ENCODE measurements at places on chromosomes 11 and 22.

GRCh38 chr11:10641177-10641911 lies 52.2 kb downstream of the IRAG1 start:
- no peak for DNase-seq

DNA sequence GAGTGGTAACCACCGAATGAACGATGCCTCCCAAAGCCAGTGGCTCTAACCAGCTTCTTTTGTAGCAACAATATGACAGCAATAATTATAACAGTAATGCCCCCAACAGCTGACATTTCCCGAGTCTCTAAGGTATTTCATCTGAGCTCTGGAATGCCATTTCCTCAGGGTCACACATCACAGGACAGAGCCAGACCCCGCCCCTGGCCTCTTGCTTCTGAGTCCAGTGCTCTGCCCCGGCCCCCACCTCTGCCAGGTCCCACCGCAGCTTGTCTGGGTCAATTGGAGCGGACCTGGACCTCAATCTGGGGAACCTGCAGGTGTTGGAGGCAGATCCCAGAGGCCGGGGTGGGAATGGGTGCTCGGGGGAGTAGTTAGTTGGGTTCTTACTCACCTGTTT lies 63.8 kb downstream of the IGLL1 start:
- no peak for DNase-seq

DNA sequence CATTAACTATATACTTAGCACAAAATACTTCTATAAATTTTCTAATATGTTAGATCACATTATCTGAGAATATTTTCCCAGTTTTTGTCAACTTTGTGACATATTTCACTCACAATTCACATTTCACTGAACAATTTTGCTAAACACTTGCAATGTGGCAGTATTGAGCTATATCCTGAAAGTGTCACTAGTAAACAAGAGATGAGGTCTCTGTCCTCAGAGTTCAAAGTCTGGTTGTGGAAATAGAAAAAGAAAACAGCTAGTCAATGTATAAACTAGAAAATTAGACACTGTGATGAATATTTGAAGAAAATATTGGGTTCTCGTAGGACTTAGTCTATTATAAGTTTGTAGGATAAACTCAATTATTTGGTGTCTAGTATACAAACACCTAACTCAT lies 87.4 kb upstream of the CHORDC1 start:
- no peak for DNase-seq

DNA sequence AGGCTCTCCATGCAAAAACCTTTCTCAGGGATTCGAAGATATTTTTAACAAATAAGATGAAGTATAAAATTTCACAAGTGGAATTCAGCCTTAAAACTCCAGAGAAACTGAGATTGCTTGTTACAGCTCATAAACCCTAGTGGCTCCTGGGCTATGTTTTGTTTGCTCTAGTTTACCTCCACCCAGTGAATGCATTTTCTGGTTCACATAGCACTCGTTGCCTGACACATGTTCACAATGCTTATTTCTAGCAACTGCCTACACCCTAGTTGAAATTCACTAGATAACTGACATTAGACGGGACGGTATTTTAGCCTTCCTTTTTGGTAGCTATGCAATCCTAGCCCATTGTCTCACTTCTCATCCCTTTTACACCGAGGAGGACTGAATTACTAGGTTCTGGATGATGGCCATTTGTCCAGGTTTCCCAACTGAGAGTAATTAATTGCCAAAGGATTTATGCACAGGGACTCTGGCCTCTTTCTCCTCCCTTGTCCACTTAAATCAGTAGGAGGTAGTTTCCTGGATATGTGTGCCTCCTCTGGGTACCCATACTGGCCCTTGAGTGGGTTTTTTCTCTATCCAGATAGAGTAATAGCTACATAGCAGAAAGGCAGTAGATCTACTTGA lies 951.6 kb downstream of the DLG2 start:
- no peak for DNase-seq

GRCh38 chr11:130431801-130432200 lies 3.4 kb upstream of the ADAMTS8 start:
- no peak for DNase-seq

- DNase-seq, result peak; percentile 74
These were observed 43.7 kb downstream of the MED15 start for GRCh38 chr22:20550851-20551744.

- no peak for DNase-seq
These were observed 479.4 kb downstream of the JRKL start for GRCh38 chr11:96869207-96869606.

DNA sequence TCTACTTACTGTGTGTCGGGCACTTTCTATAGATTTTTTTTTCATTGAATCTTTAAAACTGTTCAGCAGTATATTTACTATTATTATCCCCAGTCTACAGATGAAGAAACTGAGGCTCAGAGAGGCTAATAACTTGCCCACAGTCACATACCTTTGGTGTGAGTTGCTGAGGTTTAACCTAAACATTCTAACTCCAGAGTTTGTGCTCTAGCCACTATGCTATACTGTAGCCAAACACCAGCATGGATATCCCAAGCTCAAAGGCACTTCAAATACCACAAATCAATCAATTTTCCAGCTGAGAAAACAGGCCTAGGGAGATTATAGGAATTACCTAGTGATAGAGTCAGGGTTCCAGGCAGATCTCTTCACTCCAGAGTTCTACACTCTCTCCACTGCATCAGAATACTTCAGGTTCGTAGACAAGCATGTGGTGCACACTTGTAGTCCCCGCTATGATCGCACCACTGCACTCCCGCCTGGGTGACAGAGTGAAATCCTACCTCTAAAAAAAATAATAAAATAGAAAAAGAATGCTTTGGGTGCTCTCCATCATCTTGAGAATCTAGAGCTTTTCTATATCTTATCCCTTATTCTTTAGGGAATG lies 20.4 kb upstream of the UPB1 start:
- DNase-seq, result no peak

DNA sequence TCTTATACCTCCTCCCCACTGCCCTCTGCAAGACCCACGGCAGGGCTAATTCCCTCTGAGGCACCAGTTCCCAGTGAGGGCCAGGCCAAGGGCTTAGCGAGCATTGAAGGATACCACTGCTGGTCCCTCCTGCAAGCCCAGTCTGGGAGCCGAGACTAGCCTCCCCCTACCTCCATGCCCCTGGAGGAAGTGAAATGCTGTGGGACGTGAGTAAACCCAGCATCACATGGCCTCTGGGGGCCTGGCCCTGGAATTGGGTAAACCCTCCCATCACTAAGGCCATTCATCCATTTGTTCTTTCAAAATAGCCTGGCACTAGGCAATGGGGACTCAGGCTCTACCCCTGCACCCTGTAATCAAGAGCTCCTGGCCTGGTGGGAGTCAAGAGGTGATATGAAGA lies 24.7 kb downstream of the ARAP1 start:
- no peak for DNase-seq
